ENCODE measurements at places on chromosomes 6 and 20. TPM values are rescaled to one million over a fixed set of nuclear protein-coding genes. Genes with fewer than 3 reads are reported as not detected.

Gene KCNK15
- total RNA-seq = 0.23 TPM

Gene RAET1L
- total RNA-seq = 14.5 TPM

Gene SRMS
- total RNA-seq = not detected

Gene KCNB1
- 0.35 TPM for total RNA-seq

Gene KIFC1
- total RNA-seq = 12.8 TPM

Gene SNX5
- total RNA-seq = 43.6 TPM

Gene SLC32A1
- not detected for total RNA-seq

GRCh38 chr6:144599615-144600014 is 314.5 kb downstream of the UTRN start:
- DNase-seq = no peak

DNA sequence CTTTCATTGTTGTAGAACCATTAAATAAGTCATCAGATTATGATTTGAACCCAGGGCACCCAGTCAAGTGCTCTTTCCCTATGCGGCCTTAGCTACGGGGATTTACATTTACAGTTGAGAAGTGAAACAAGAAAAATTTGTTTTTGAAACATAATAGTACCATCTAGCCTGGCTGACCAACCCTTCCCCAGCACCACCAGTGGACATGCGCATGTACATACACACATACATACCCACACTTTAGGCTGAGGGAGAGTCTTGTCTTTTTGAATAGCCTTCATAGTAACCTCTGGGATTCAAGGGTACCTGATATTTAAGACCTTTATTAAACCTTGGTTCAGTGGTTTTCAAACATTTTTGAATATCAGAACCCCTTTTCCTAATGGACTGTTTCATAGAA is 33.8 kb downstream of the SCAND1 start:
- no peak for DNase-seq

DNA sequence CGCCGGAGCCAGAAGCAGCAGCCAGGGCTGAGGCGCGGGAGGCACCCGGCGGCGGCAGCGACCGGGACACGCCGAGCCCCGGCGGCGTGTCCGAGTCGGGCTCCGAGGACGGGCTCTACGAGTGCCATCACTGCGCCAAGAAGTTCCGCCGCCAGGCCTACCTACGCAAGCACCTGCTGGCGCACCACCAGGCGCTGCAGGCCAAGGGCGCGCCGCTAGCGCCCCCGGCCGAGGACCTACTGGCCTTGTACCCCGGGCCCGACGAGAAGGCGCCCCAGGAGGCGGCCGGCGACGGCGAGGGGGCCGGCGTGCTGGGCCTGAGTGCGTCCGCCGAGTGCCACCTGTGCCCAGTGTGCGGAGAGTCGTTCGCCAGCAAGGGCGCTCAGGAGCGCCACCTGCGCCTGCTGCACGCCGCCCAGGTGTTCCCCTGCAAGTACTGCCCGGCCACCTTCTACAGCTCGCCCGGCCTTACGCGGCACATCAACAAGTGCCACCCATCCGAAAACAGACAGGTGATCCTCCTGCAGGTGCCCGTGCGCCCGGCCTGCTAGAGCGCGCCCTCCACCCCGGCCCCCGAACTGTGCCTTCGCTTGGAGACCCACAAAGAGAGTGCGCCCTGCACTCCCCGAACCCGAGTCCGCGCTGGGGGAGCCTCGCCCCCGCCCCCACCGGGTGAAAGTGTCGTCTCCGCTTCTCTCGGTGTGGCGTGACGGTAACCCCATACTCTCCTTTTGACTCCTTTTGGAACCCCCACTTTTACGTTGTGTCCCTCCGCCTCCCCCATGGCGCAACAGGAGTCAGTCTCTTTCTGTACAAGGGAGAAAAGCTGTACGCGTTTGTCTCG is 1.6 kb downstream of the INSM1 start:
- DNase-seq = no peak

GRCh38 chr20:59726281-59726595 is 121.9 kb downstream of the PHACTR3 start:
- DNase-seq = no peak

DNA sequence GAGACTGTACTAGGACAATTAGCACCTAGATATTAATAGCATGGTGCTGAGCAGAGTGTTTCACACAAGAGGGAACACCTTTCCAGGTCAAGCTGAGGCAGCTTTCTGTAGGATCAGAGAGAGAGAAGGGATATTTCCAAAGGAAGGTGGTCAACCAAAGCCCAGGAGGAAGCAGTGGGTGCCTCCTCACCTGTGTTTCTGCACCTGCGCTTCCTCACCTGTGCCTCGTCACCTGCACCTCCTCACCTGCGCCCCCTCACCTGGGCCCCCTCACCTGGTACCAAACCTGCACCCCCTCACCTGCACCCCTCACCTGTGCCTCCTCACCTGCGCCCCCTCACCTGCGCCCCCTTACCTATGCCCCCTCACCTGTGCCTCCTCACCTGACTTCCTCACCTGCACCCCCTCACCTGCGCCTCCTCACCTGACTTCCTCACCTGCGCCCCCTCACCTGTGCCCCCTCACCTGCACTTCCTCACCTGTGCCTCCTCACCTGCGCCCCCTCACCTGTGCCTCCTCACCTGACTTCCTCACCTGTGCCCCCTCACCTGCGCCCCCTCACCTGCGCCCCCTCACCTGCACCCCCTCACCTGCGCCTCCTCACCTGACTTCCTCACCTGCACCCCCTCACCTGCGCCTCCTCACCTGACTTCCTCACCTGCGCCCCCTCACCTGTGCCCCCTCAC is 67.9 kb downstream of the TTLL2 start:
- DNase-seq = no peak

DNA sequence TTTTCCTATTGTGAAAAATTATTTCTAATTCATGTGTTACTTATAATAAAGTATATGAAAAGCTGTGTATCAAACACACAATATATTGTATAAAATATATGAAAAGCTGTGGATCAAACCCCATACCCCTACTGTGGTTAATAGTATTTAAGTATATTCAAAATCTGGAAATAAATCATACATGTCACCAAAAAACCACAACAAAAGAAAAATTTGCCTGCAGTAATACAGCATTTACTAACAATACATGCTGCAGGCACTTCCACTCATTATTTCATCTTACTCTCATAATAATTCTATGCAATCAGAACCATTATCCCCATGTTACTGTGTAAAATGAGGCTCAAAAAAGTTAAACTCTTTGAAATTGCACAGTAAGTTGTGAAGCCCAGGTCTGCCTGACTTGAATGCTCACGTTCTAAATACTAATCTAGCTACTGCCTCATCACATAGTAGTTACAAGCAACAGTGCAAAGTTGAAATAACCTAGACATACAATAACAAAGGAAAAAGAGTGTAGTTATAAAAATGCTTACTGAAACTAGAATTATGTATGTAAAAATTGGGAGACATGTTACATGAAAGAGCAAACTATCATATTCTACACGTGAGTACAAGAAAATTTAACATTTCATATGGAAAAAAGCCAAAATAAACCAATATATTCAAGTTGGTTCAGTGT is 61.7 kb downstream of the FAM217A start:
- no peak for DNase-seq

DNA sequence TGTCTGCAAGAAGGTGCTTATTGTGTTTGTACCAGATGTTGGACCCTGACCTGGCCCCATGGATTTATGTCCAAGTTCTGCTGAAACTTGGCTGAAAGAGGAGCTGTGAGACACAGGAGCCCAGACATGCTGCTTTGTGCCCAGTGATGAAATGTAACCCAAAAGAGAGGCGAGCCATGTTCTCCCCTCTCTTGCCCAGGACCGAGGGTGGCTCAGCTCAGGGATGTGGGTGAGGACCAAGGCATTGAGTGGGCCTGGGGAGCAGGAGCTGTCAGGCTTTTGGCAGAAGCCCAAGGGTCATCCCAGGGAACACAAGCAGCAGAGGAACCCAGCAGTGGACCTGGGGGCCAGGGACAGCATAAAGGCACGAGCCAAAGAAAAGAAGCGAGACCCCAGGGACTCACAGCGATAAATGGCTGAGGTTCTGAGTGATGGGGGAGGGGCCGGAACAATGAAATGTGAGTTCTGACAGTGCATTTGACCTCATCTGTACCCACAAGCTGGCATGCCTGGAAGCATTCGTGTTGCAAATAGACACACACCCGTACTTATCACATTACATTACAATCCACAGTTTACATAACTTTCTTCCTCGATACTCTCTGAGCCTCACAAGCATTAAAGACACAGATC is 363.4 kb upstream of the JARID2 start:
- no peak for DNase-seq

DNA sequence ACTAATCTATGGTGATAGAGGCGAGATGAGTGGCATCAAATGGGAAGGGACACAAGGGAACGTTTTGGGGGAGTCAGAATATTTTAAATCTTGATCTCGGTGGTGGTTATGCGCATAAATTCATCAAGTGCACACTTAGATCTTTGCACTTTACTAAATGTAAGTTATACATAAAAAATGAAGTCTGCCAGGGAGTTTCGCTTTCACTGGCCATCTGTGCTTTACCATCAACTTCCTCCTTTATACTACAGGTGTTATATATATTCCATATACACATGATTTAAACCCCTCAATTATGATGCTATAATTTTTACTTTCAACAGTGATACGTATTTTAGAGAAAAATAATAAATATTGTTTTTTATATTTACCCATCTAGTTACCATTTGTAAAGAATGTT is 97.6 kb upstream of the AKIRIN2 start:
- DNase-seq = no peak

DNA sequence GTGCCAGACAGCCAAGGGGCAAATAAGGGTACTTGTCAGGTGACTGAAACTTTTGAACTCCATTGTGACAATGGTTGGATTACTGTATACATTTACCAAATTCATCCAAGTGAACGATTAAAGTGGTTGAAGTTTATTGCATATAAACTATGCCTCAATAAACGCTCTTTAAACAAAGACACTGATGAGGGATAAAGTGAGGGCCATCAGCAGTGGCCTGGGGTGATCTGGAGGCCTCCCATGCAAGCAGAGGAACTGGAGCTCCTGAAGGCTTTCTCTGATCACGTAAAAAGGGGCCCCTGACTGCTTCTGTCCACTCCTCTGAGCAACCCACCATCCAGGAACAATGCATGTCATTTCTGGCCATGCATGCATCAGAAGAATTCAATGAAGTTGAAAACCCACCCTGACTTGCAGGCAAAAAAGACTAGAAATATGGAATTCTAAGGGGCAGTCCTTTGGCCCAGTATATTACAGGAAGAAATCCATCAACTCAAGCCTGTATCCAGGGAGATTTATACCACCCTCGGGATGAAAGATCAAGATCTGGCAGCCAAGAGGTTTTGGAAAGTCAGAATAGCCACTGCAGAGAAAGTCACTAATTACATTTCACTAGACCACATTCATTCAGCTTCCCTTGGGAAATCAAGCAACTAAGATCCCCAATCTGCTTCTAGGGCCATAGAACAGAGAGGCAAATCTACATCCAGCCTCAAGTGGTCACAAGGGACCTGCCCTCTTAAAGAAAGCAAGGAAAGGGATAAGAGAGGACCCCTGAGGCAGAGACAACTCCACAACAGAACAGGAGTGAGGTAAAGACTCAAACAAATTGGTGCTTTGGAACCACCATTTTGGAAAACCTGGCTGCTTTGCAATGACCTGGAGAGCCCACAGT is 31.7 kb upstream of the RAB22A start:
- no peak for DNase-seq

DNA sequence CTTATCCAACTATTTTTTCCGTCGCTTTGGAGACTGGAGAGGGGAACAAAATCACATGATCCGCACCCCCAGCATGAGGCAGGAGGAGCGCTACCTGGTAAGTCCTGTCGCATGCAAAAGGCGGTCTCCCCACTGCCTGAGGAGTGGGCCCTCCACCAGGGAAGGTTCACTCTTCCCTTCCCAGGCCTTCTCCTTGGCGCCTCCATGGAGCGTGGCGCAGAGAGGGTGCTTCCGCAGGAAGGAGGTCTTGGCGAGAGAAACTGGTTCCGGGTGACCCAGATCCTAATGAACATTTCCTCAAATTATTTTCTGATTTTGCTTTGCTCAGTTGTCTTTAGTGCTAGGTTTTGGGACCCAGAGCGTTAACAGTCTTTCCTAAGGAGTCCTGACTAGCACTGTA is 217.6 kb downstream of the UST start:
- DNase-seq = no peak

- no peak for DNase-seq
Observed at GRCh38 chr6:53627391-53628218, 38.0 kb downstream of the KLHL31 start.

DNA sequence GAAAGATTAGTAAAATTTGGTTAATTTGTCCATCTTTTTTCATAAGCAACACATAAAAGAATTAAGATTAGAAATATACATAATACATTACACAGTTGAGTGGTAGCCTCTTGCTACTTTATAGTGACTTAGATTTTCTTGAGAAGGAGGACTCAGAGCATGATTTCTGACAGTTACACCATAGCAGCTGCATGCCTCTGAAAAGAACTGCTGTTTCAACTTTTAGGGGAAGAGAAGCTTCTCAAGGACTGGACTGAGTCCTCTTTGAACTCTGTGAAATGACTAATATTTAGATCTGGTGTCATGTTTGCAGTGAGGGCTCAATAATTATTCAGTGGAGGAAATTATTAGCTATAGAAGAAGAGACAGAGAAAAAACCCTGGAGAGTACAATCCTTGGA is 272.5 kb downstream of the BTBD9 start:
- DNase-seq = no peak

- DNase-seq = no peak
Observed at GRCh38 chr20:59146780-59147565, 16.6 kb upstream of the ZNF831 start.

- DNase-seq = no peak
Observed at GRCh38 chr20:17794400-17794799, 94.6 kb downstream of the BANF2 start.

GRCh38 chr6:75205776-75206575 is at the start of gene COL12A1:
COL12A1 (minus strand) TSS chr6:75206053; CDS start chr6:75202792, 3,261 bp downstream.
- DNase-seq = peak; percentile 22

DNA sequence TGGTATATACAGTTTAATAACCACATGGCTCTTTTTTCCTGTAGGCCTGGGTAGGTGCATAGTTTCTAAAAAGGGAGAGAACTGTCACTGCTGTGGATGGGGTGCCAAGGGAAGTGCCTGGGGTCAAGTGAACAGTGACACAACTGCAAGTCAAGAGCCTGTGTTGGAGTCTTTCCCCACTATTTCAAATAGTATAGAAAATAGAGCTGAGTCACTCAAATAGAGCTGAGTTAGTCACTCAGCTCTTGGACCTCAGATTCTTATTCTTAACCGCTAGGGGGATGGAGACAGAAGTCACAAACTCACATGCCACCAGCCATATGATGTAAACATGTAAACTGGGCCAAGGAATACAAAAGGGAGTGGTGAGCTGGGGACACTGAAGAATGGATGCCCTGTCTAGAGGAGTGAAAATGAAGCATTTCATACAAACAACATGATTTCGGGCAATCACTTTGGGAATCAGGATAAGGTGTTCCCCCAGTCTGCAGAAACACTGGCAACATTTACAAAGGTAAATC is 2.1 kb downstream of the NQO2 start:
- no peak for DNase-seq

Measured in esophagus squamous epithelium (tissue), 5 donors.